Activated T-helper 2 cell treated with anti-CD3 and anti-CD28 coated beads, Interferon-gamma antibody, Interleukin-2, Interleukin-4, amounts not matched to agents 10 μg/mL and 5 μg/mL and 100 μg/mL, durations not matched to agents 14 hours and 24 hours and 36 hours (primary cell): ENCODE measurements at places on chromosomes 1 and 21. TPM values are rescaled to one million over a fixed set of nuclear protein-coding genes. Genes with fewer than 3 reads are reported as not detected.
A peak's percentile ranks its signal among the peaks of the same experiment; 100 is the strongest.

Gene FAM177B
- total RNA-seq = not detected in 2 replicates

Gene ZNF281
- total RNA-seq = 18.9 and 19.0 TPM in 2 replicates

DNA sequence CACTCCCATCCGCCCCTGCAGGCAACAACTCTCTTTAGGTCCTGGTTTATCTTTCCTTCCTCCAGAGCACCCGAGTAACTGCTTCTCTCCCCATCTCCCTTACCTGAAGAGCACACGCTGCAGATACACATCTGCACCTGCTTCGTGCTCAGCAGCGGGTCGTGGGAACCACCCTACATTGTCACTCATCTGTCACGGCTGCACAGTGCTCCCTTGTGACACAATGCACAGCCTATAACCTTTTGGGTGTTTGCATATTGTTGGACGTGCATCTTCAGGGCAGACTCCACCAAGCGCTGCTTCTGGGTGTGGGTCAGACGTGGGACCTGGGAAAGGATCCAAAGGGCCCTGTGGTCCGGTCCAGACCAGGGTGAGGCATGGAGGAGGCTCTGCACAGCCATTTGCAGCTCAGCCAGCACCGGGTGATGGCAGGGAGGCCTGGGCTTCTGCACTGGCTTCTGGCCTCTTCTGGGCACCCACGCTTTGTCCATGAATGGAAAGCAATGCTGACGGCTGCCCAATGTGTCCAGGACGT, 42.5 kb downstream of the WDR4 start:
- DNase-seq = peak; percentile 7

DNA sequence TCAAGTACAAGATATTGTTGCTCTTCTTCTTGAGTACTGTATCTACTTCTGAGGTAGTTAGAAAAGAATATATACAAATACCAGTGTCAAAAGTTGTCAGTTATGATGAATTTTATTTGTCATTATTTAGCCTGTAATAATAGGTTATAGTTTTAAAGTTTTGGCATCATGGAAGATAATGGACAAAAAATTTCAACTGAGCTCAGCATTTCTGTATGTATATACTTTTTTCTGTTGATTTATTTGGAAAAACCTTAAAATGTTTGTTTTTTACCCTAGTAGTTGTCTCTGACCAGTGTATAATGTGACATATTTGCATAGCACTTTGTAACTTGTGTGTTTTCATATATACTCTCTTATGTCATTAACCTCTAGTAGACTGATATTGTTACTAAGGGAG, 11.1 kb downstream of the SLC35A3 start:
- no peak for DNase-seq

DNA sequence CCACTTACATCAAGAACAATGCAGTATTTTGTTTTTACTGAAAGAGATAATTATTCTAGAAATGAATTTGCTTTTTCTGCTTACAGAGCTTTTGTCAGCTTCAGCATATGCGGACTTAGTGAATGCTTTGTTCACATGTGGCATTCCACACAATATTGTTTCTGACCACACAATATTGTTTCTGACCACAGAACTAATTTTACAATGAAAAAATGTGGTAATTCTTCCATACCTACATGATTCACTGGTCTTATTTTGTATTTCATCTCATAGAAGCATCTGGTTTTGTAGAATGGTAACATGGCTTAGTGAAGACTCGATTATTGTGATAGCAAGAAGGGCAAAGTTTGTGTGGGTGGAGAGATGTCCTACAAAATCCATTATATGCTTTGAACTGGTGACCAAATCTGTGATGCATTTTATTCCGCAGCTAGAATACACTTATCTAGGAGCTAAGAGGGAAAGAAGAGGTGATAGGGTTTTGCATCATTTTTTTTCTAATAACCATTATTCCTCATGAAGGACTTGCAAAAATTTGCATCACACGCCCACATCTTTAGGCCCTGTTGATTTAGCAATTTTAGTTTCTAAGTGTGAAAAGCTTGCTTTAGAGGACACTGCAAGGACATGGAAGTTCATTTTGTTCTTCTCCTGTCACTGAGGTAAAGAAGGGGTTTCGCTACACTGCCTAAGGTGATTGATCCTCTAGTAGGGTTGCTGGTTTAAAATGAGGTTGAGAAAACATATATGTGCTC, 75.3 kb downstream of the HLX start:
- DNase-seq = no peak

DNA sequence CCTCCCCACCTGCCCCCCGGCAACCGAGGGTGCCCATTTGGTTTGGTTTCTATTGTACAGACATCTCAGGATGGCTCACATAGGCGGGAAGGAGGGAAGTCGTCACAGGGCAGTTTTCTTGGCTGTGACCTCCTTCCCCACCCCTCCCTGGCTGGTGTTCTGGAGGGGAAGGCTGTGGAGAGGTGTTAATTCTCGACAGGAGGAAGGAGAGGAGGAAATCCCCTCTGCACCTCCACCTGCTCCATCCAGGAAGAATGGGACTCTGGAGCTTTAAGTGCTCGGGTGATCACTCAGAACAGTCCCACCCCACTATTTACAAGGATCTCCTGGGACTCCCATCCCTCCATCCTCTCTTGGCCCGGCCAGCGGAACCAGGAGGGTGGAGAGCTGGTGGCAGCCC, 7.6 kb downstream of the MEX3A start:
- DNase-seq = no peak
